Activated CD4-positive, alpha-beta T cell treated with anti-CD3 and anti-CD28 coated beads, Interleukin-2, amount 10 ng/mL, durations not matched to agents 7 days and 5 days (primary cell): ENCODE measurements at places on chromosomes 12 and 14. TPM values are rescaled to one million over a fixed set of nuclear protein-coding genes. Genes with fewer than 3 reads are reported as not detected.
A peak's percentile ranks its signal among the peaks of the same experiment; 100 is the strongest.

GRCh38 chr12:110248096-110248447 is 33.0 kb upstream of the ATP2A2 start:
- no peaks in the 10 kb centered on the region for H3K27me3 ChIP-seq
- H3K27ac ChIP-seq: no peak overlapping the region
- no peaks in the 10 kb centered on the region for H3K36me3 ChIP-seq
- H3K4me3 ChIP-seq: no peak overlapping the region
- no peaks in the 10 kb centered on the region for H3K4me1 ChIP-seq

Gene RNASE2
- not detected for total RNA-seq

Gene NRL
- 3.1 TPM for total RNA-seq

Gene KRT75
- not detected for total RNA-seq

Gene SMIM41
- total RNA-seq: not detected

Gene CLEC12A
- 0.52 TPM for total RNA-seq

Gene TSPAN19
- not detected for total RNA-seq

DNA sequence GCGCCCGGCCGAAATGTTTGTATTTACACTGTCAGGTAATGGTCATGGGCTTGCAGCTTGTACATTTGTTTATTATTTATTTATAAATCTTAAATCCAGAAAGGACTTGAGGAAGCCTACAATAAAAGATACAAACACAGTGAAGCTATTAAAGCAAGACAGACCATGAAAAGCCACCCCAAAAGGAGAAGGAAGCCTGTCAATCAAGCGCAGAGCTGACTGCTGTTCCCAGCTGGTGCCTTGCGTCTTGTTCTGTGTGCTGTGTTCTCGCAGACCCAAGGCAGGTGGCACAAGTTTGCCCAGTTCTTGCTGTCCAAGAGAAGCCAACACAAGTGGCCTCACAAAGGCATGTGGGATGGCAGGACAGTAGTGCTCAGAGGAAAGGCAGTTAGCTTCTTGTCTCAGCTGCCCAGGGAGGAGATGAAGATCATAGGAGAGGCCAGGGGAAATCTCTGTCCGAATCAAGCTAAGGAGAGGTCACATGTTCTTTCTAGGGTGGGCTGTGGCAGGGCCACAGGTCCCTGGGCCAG is 73.2 kb downstream of the SLC25A47 start:
- no peaks in the 10 kb centered on the region for H3K4me1 ChIP-seq
- no peak overlapping the region for H3K27ac ChIP-seq
- H3K36me3 ChIP-seq: no peaks in the 10 kb centered on the region
- H3K4me3 ChIP-seq: no peak overlapping the region
- no peak for DNase-seq

Gene DENND5B
- total RNA-seq: 0.20 TPM

GRCh38 chr14:100604121-100604501 is 16.9 kb upstream of the BEGAIN start:
- H3K4me1 ChIP-seq: no peaks in the 10 kb centered on the region
- peaks cover 8% of the 10 kb centered on the region for H3K36me3 ChIP-seq
- no peak overlapping the region for H3K4me3 ChIP-seq
- H3K27ac ChIP-seq: no peak overlapping the region

DNA sequence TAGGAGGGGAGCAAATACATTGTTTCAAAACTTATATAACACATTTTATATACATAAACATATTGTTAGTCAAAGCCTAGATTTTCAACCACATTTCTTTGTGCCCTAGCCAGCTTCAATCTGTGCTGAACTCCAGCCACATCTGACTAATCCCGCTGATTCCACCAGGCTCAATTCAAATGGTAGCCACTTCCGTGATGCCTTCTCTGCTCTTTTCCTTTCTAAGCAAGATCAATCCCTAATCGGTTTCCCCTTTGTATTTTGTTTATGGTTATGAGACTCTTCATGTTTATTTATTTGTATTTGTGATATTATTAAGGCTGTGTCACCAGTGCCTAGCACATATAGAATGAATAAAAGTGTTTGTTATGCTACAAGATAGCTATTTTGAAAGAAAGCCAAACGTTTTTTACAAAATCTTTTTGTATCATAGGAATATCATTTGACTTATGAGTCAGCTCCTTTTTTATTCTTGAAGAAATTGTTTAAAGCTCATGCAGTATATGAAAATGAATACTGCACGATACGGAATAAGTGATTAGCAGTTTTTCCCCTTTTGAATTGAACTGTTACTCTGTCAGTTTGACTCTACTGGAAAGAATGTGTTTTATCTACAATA is 110.2 kb downstream of the PLEKHA5 start:
- H3K27ac ChIP-seq: no peak overlapping the region
- H3K27me3 ChIP-seq: no peaks in the 10 kb centered on the region
- no peak for DNase-seq

GRCh38 chr12:59182658-59183455 is 262.6 kb upstream of the LRIG3 start:
- H3K4me3 ChIP-seq: no peak overlapping the region
- H3K4me1 ChIP-seq: no peaks in the 10 kb centered on the region
- no peaks in the 10 kb centered on the region for H3K36me3 ChIP-seq
- H3K27me3 ChIP-seq: no peaks in the 10 kb centered on the region
- DNase-seq: no peak

- H3K4me1 ChIP-seq: no peaks in the 10 kb centered on the region
- no peaks in the 10 kb centered on the region for H3K27me3 ChIP-seq
- H3K27ac ChIP-seq: no peak overlapping the region
- no peak overlapping the region for H3K4me3 ChIP-seq
- DNase-seq: no peak
These were observed 128.2 kb downstream of the GRIP1 start for GRCh38 chr12:66550626-66551025.

DNA sequence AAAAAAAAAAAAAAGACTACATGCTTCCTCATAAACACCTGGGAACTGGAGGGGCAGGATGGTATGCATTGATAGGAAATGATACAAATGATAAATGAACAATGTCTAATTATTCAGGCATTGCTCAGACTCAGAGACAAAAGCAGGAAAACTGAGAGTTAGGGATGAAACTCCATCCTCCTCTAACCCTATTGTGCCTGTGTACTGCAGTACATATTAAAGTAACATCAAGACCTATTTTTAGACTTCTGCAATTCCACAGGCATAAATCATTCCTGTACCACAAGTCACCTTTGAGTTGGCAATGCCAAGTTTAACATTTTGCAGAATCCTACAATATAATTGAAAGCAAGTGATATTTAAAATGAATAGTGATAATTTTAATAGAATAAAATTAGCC is 156.5 kb upstream of the USP15 start:
- H3K27ac ChIP-seq: no peak overlapping the region
- no peaks in the 10 kb centered on the region for H3K4me1 ChIP-seq

- H3K27me3 ChIP-seq: peaks cover 43% of the 10 kb centered on the region
- H3K4me3 ChIP-seq: peak overlapping the region; percentile 53
- no peak overlapping the region for H3K27ac ChIP-seq
- H3K4me1 ChIP-seq: no peaks in the 10 kb centered on the region
These were observed 874 bp downstream of the CDC42BPB start for GRCh38 chr14:103056322-103057027.

Gene APOLD1
- total RNA-seq: 14.4 TPM

DNA sequence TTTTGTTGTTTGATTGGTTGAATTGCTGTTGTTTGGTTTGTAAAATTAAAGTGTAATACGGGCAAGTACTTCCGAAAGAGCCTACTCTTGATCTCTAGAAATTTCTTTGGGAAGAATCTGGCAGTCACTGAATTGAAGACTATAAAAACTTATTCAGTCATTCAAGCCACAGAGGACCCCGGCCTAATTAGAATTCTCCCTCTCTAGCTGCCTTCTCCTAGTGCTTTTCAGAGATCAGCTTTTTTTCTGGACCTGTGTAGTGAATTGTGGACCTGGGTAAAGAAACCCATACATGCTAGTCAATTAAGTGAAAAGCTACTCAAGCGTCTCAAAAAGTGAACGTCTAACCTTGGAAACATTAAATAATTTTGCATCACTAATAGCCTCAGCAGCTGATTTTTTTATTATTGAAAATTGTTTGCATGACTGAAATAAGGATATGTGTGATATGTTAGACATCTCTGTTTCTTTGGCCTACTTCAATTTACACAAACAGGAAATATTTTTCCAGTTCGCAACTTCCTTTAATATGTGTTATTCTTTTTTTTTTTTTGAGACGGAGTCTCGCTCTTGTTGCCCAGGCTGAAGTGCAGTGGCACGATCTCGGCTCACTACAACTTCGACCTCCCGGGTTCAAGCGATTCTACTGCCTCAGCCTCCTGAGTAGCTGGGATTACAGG is 27.2 kb downstream of the EFCAB11 start:
- H3K36me3 ChIP-seq: no peaks in the 10 kb centered on the region
- no peak overlapping the region for H3K27ac ChIP-seq
- no peaks in the 10 kb centered on the region for H3K27me3 ChIP-seq
- H3K4me1 ChIP-seq: no peaks in the 10 kb centered on the region
- H3K4me3 ChIP-seq: no peak overlapping the region

DNA sequence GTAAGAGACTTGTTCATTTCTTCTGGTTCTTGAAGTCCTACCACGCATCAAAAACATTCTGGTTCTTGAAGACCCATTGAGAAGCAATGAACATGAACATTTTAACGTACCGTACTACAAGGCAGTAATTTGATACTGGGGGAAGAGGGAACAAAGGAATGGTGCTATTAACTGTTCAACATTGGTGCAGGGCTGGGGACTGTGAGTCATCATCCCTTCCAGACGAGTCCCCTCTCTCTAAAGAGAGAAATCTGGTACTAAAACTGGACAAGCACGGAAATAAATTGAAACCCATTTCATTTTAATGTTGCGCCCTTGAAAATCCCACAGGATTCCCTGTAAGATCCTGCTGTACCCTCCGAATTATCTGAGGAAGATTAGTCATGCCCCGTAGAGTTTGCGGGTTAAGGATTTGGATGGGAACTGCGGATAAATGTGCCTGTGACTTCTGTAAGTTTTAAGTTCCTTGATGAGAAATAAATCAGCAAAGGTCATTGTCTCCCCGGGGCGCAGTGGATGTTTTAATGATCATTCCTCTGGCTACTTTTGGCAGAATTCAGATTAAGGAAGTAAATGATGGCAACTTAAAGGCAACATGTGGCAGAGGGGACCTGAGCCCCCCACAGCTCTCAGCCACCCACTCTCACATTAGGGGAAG is 78.6 kb downstream of the KCNK13 start:
- peaks cover 11% of the 10 kb centered on the region for H3K27me3 ChIP-seq
- no peak overlapping the region for H3K4me3 ChIP-seq
- DNase-seq: no peak
- no peaks in the 10 kb centered on the region for H3K4me1 ChIP-seq
- H3K36me3 ChIP-seq: no peaks in the 10 kb centered on the region

GRCh38 chr14:87013583-87013982 is 979.4 kb downstream of the GALC start:
- H3K4me1 ChIP-seq: no peaks in the 10 kb centered on the region
- no peak for DNase-seq
- H3K36me3 ChIP-seq: no peaks in the 10 kb centered on the region
- H3K27ac ChIP-seq: no peak overlapping the region
- H3K27me3 ChIP-seq: no peaks in the 10 kb centered on the region

Gene GIT2
- 107 TPM for total RNA-seq

- H3K36me3 ChIP-seq: peaks cover 14% of the 10 kb centered on the region
- DNase-seq: no peak
- peaks cover 4% of the 10 kb centered on the region for H3K27me3 ChIP-seq
These were observed 2.1 kb upstream of the EIF4B start for GRCh38 chr12:53004178-53004577.

DNA sequence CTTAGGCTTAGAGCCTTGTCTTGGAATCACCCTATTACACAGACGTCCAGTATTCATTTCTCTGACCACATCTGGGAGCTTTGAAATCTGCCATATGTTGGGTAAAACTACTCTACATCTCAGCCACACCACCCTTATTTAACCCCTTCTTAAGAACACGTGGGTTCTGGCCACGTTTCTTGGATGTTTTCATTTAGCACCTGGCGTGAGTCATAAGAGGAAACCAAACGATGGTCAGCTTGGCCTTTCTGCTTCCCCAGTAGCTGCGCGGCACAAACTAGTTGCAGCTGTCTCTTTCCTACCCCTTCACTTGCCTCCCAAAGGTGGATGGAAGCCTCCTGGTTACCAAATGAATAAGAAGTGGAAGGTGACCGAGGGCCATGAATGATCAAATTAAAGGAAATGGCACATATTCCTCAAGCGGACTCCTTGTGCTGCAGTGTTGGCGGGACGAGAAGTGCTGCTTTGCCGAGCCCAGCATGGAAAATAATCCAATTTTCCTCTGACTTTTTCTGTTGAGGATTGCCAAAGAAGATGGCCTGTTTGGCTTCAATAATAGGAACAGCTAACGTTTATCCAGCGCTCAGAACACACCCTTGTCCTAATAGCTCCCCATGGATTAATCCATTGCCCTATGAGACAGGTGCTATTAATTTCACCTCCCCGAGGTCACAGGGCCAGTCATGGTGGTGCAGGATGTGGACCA is 154.1 kb downstream of the ZNF664 start:
- no peaks in the 10 kb centered on the region for H3K36me3 ChIP-seq
- no peaks in the 10 kb centered on the region for H3K27me3 ChIP-seq
- no peak overlapping the region for H3K4me3 ChIP-seq
- DNase-seq: no peak
- H3K27ac ChIP-seq: no peak overlapping the region

GRCh38 chr12:95953000-95953399 is 9.9 kb downstream of the AMDHD1 start:
- no peaks in the 10 kb centered on the region for H3K36me3 ChIP-seq
- peaks cover 15% of the 10 kb centered on the region for H3K27me3 ChIP-seq
- DNase-seq: no peak
- H3K4me3 ChIP-seq: no peak overlapping the region
- H3K27ac ChIP-seq: no peak overlapping the region

Gene RAN
- 1,124 TPM for total RNA-seq

Gene EIF2S3B
- 0.97 TPM for total RNA-seq

Gene TTC9
- 14.8 TPM for total RNA-seq
